ENCODE measurements at places on chromosomes 12 and 14.

- DNase-seq = no peak
Measured at GRCh38 chr12:64299628-64300027, 77.5 kb upstream of the KICS2 start.

DNA sequence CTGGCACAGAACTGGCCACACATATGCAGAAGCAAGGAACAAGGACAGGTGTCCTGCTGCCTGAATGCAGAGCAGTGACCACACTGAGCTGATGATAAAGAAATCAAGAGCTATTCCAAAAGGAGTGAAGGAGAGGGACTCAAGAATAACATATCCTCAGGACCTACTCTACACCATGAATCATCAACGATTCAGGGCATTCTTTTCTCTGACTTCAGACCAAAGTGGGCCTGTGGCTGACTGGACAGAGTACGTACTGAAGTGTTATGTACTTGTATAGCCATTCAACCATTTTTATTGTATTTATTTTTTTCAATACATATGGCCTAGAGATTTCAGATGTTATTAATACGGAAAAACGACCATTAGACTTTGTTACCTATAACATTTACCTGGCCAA lies 177.5 kb upstream of the TMTC1 start:
- DNase-seq = no peak

- DNase-seq = no peak
Measured at GRCh38 chr12:101459642-101460346, 15.3 kb upstream of the SPIC start.

DNA sequence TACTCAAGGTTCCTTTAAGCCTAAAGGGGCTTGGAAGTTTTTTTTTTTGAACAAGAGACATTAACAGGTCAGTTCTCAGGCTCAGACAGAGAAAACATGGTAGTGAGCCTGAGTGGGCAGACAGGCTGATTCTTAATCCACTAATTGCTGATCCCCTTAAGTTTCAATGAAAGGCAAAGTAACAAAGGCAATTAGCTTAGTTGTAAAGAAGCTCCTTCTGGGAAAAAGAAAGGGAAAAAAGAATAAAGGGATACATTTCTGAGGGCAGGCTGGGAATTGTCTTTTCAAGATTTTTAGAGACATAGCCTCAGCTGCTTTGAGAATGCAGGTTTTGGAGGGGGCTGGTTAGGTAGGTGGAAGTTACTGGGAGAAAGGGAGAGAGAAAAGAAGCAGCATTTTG lies 133.8 kb downstream of the CFAP54 start:
- DNase-seq = no peak

Data from right forelimb (tissue), 1 donor.